ENCODE measurements at places on chromosomes 6 and 20.

- DNase-seq, result no peak
Measured at GRCh38 chr20:51174536-51174935, 151.6 kb upstream of the KCNG1 start.

DNA sequence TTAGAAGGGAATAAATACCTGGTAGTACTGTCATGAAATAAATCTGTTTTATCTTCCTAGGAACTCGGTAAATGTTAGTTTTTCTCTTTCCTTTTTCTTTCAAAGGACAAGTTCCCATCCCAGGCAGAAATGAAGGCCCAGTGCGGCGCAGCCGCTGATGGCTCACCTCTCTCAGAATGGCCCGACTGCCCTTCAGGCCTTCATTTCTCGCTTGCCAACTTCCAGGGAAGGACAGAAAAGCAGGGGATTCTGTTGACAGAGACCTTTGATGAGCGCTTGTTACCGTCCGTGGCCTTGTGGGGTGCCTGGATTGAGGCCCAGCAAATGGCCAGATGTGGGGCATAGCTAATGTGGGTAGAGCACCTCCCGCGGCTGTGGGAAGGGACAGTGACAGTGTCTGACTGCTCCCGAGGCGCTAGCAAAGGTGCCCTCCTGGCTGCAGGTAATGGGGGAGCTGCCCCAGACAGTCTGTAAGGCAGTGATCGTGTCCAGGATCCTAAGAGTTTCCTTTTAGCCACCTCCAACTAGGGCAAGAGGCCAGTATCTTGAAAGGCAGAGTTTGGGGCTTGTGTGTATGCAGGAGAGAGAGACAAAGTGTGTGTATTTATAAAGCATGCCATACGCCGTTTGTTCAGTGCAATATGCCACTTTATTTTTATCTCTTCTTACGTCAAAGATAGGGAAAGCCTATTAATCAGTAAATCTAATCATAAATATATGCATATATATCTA, 354.2 kb downstream of the NRN1 start:
- no peak for DNase-seq

DNA sequence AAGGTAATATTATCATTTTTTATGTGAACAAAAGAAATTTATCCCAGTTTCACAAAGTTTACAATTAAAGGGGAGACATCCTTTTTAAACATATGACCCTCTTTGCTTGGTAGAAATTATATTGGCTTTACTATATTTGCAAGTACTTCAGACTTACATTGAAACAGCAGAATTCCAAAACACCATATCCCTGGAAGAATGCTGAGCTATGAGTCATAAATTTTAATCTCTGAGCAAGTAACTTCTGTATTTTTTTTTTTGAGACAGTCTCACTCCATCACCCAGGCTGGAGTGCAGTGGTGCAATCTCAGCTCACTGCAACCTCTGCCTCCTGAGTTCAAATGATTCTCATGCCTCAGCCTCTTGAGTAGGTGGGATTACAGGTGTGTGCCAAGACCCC, 240.4 kb downstream of the TBC1D32 start:
- DNase-seq, result no peak

- DNase-seq, result no peak
Measured at GRCh38 chr6:159308198-159308597, 139.0 kb downstream of the FNDC1 start.

DNA sequence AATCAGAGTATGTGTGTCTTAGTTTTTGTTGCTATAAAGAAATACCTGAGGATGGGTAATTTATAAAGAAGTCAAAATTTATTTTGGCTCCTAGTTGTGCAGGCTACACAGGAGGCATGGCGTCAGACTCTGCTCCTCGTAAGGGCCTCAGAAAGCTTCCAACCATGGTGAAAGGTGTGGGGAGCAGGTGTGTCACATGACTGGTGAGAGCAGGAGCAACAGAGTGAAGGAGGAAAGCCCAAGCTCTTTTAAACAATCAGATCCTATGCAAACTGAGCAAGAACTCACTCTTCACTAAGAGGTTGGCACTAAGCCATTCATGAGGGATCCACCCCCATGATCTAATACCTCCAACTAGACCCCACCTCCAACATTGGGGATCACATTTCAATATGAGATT, 1524.3 kb downstream of the HACE1 start:
- no peak for DNase-seq

- DNase-seq, result no peak
Measured at GRCh38 chr6:155162682-155163081, 101.1 kb upstream of the CLDN20 start.

- no peak for DNase-seq
Measured at GRCh38 chr20:24048024-24048611, 59.5 kb upstream of the GGTLC1 start.

GRCh38 chr20:5843054-5843592, 92.9 kb downstream of the SHLD1 start:
- no peak for DNase-seq

DNA sequence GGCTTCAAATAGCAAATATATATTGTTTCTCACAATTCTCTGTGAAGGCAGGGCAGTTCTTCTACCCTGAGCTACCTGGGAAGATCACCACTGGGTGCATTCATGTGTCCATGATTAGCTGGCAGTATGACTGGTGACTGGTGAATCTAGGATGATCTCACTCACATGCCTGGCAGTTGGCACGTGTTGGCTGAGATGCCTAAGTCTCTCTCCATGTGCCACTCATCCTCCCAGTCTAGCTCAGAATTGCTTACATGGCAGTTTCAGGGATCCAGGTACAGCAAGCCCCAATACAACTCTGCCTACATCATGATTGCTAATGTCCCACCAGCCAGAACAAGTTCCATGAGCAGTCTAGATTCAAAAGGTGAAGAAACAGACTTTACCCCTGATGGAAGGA, 346.8 kb upstream of the CNR1 start:
- DNase-seq, result no peak

GRCh38 chr6:89139509-89140346, 6.1 kb upstream of the PM20D2 start:
- no peak for DNase-seq

- DNase-seq, result no peak
Measured at GRCh38 chr6:14025160-14025559, 92.4 kb upstream of the CD83 start.

All from esophagus squamous epithelium (tissue), 5 donors.